HCT116 (cell line): ENCODE measurements at places on chromosomes 1 and 21.

- no peak for DNase-seq
Observed at GRCh38 chr1:29586991-29587745, 350.8 kb downstream of the PTPRU start.

DNA sequence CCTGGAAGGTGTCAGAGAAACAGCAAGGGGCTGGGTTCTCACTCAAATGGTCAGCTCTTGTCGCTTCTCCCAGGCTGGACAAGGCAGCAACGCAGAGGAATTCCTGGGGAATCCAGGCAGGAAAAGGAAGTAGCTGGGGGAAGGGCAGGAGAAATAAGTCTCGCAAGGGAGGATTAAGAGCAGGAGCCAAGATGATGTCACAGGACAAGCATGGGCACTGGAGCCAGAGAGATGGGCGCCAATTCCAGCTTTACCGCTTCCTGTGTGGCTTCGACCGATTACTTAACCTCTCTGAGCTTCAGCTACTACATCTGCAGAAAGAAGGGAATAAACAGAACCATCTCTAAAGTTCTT lies 70.5 kb downstream of the SSBP3 start:
- no peak for DNase-seq

GRCh38 chr1:155219592-155220031 lies 11.1 kb downstream of the MTX1 start:
- no peak for DNase-seq

GRCh38 chr1:20107796-20108195 lies 11.5 kb downstream of the PLA2G2D start:
- no peak for DNase-seq

DNA sequence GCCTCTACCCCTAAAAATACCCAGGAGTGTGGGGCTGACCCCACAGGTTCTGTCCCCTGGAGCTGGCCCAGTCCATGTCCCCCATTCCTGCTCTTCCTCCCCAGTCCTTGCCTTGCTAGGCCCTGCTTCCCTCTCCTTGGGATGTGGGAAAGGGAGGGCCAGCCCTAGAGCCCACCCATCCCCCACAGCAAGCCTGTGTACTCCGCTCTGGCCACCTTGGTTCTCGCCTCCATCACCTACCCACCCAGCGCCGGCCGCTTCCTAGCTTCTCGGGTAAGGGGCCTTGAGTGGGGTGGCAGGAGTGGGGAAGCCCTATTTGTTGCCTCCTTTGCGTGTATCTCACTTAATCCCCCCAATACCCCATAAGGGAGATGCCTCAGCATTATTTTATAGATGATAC lies 6.7 kb downstream of the CLCNKB start:
- no peak for DNase-seq

- DNase-seq = no peak
Observed at GRCh38 chr1:151970128-151970527, 23.5 kb downstream of the S100A10 start.

- no peak for DNase-seq
Observed at GRCh38 chr21:24628536-24628935, 978.7 kb downstream of the MRPL39 start.

DNA sequence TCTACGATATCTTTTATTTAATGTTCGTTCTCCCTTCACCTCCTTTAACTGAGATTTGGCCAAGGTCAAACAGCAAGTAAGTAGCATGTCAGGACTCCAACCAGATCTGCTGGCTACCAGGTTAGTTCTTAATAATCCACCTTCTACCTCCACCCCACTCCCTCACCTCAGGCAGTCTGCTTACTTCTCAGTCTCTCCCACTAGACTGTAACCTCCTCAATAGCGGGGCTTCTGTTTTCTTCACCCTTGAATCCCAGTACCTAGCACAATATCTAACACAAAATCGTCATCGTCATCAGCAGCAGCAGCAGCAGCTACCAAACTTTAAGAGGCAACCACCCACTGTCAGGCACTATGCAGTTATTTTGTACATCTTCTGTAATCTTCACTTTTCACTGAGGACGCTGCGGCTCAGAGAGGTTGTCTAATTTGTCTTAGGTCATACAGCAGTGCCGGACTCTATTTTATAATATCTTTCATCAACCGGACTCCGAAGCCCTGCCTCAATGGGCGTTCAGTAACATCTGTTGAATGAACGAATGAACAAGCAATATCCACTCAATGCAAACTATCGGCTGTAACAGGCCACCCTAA lies 859 bp upstream of the MAGI3 start:
- DNase-seq = no peak

DNA sequence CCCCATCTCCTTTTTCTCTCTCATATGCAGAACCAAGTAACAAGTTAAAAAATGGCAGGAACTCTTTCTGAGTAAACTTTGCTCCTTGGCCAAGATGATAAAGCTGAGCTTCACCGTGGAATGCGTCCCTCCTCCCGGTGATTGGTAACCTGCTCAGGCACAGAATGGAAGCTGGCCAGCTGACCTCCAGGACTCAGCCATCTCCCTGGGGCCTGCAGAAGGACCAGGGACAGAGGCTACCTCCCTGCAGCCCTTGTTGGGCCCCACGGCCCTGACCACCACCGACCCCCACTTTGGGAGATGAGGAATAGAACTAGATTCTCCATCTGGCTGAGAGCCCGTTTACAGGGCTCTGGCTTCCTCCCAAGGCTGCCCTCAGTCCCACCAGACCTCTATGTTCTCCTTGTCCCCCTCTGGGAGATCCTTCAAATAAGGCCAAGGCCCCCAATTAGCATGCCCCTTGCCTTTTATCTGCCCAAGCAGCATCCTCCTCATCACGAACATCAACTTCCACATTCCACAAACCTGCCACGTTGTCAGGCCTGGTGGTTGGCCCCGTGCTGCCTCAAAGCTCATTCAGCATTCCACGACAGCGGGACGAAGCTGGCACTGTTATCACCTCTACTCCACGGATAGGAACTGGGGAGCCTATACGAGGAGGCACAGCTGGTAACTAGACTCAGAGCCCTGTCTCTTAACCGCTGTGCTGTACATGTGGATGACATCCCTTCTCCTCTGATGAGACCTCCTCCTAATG lies 74.2 kb downstream of the CD34 start:
- DNase-seq = no peak

GRCh38 chr1:225877580-225877979 lies 4.6 kb downstream of the TMEM63A start:
- DNase-seq = no peak

DNA sequence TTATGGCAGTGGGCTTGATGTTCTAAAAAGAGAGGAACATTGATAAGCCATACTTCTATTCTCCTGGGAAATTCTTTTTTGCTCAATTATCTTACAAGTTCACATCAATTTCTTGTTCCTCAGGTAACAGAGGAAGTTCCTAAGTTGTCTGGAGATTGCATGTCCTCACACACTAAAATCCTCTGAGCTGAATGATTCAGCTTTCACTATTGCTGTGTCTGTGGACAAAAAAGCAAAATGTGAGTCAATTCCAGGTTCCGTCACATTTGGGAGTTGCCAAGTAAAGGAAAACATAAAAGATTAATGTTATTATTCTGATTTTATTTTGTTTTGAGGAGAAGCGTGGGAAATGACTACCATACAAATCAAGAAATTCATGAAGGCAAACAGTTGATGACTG lies 316.7 kb downstream of the CHRM3 start:
- DNase-seq = no peak

DNA sequence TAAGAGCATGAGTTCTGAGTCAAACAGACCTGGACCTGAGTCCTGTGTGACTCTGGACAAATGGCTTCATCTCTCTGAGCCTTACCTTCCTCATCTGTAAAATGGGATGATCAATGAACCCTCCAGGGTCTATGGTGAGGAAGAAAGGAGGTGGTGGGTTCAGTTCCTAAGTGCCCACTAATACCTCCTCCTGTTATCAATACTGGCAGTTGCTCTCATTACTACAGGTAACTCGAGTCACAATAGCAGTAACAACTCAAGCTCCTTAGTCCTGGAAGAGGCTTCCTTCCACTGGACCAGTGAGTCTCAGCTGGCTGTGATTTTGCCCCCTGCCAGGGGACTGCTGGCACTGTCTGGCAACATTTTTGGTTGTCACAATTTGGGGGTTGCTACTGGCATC lies 2.6 kb downstream of the PADI2 start:
- no peak for DNase-seq

GRCh38 chr1:236468625-236469024 lies 55.2 kb upstream of the LGALS8 start:
- no peak for DNase-seq

DNA sequence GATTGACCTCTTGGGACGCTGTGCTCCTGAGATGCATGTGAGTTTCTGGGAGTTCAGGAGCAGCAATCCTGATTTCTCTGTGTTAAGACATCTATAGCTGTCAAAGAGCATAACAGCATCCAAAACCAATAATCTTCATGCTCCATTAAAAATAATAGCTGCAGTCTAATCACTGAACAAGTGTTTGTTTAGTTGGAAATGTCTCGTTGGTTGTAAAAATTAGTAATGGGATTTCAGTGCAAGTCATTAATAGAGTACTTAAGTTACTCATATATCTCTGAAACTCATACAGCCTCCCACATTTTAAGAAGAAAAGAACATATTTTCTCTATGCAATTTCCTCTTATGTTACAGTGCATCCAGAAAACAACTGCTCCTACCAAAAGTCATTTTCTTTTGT lies 249.8 kb downstream of the ZP4 start:
- no peak for DNase-seq

DNA sequence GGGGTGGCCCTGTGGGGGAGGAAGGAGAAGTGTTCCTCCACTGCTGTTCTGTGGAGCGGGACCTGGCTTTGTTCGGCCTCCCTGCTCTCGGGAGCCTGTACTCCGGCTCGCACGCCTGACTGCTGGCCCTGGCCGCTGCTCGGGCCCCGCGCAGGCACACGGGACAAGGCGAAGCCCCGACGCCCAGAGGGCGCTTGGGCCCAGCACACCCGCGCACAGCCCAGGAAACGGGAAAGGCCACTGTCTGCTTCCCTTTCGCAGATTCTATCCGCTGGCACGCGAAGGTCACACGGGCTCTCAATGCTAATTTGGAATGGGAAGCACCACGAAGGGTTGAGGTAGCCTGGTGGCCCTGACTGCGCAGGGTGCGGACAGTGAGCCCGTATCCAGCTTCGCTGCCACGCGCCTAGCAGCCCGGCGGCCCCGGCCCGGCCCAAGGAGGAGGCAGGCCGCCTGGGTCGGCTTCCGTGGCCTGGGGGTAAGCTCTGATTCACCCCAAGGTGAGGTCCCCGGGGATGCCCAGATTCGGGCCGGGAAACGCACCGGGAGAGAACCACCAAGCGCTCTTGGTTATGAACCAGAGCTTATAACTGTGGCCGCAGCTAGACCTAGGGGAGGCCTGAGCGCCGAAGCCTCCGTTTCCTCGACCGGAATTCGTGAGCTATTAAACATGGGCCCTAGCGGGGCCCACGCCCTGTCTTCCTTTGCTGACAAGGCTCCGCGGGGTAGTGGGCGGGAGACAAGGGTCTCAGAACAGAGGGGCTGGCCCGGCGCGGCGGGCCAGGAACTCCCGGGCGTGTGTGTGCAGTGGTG lies 19.7 kb upstream of the TBX15 start:
- DNase-seq = no peak

- no peak for DNase-seq
Observed at GRCh38 chr1:85387781-85388180, 77.2 kb downstream of the DDAH1 start.

- DNase-seq = no peak
Observed at GRCh38 chr1:8723010-8723409, 94.4 kb downstream of the RERE start.

DNA sequence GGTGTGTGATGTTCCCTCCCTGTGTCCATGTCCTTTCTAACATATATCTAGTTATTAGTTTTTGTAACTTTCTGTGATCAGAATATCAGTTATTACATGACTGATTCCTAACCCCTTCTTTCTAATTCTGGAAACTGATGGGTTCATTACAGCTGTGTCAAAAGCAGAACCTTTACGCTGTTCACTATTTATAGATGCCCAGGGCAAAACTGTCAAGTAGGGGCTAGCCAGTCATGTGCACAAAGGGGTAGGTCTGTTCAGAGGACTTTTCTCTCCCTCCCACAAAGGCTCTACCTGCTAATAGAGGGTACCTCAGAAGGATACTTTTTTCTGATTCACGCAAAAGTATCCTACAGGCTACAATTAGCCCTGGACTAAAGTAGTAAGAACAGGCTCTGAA lies 79.2 kb downstream of the NRDC start:
- DNase-seq = no peak

DNA sequence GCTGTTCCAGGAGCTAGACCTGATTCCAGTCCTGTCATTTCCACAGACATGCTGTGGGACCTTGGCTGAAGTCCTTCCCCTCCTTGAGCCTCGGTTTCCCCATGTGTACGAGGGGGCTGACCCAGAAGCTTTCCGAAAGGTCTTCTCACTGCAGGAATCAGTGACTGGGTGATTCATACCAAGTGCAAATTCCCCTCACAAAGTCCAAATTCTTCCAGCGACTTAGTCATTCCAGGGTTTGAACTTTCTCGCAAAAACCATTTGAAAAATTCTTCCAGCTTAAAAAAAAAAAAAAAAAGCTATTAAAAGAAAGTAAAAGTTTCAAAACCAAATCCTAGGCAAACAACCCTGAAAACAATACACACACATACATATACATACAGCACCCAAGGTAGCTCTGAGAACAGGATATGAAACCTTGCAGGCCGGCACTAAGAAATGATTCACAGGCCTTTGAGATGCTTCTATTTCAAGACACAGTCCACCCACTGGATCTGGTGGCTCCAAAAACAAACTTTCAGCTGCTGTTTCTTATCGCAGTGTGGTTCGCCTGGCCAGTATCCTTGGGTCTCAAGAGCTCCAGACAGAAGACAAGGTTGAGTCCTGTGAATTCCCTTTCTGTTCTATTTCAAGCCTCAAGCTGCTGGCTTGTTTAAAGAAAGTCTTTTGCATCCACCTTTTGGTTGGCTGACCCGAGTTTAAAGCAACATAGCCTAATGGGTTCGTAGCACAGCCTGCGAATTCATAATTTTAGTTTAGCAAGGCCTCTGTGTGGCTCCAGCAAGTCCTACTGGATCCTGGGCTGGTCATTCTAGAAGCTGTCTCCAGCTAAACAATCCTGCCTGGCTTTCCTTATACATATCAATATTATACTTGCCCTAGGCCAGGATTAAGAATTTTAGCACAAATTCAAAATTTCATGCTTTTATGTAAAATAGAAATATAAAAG lies 18.0 kb upstream of the ID3 start:
- no peak for DNase-seq

DNA sequence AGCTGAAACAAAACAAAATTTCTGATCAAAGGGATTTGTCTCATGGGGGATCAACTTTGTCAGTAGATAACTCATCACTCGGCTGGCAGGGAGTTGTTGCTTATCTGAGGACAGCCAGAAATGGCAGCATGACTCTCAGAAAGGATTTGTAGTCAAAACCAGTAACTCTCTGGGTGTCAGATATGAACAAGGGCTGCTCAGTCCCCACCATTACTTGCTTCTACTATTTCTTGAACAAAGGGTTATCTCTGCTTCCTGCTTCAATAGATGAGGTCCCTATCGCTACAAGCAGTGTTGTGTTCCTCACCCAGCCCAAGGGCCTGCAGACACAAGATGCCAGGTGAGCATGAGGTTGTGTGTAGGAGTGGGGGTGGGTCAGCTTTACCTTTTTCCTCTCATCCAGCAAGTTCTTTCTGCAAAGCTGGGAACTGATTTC lies 116.2 kb downstream of the PTBP2 start:
- no peak for DNase-seq

GRCh38 chr1:106995970-106996369 lies 60.5 kb upstream of the PRMT6 start:
- DNase-seq = no peak

GRCh38 chr1:208278638-208279037 lies 34.5 kb upstream of the PLXNA2 start:
- DNase-seq = no peak

GRCh38 chr1:55699228-55699627 lies 484.1 kb upstream of the USP24 start:
- no peak for DNase-seq

- DNase-seq = peak; percentile 10
Observed at GRCh38 chr1:44609412-44609767, 64.9 kb downstream of the TMEM53 start.

- DNase-seq = no peak
Observed at GRCh38 chr1:226511296-226511695, 37.3 kb upstream of the STUM start.
